ENCODE measurements at places on chromosomes 5 and 9.

- no peak for DNase-seq
These were observed 78.2 kb downstream of the GOLM1 start for GRCh38 chr9:86021166-86021565.

GRCh38 chr9:86971742-86972141 lies 24.4 kb upstream of the GAS1 start:
- no peak for DNase-seq

- no peak for DNase-seq
These were observed 101.1 kb downstream of the PSD2 start for GRCh38 chr5:139896718-139897117.

GRCh38 chr5:66021585-66021984 lies 95.2 kb downstream of the ERBIN start:
- no peak for DNase-seq

DNA sequence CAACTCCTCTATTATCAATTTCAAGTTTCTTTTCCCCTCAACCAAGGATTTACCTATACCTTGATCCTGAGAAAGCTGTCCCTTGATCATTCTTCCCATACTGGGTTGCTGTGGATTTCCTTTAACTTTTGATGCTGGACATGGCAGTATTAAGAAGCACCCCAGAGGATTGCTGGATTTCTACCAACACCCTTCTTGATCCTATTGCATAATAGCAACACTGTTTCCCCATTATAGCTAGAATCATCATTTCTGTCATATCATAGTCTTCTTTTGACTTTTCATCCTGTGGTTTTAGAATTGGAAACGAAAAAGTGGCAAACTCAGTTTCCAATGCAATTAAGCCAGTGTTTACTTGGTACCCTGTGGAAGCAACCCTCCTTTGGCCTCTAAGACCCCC lies 154.9 kb downstream of the ARRDC3 start:
- no peak for DNase-seq

DNA sequence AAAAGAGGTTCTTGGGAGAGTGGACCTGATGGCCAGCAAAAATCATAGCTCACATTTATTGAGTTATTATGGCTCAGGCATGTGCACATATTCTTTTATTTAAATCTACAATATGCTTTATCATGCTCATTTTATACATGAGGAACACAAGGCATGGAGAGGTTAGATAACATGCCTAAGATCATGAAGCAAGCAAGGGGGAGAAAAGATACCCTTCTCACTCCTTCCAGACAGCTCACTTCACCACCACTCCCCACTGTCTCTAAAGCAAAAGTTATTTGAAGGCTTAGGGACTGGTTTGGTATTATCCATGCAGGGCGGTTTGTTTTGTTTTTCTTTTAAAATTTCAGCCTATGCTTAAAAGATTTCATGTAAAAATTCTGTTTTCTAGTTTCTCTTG lies 59.0 kb upstream of the PDE8B start:
- DNase-seq = no peak

- DNase-seq = no peak
These were observed 57.6 kb downstream of the PPP2R2B start for GRCh38 chr5:146820987-146821386.

DNA sequence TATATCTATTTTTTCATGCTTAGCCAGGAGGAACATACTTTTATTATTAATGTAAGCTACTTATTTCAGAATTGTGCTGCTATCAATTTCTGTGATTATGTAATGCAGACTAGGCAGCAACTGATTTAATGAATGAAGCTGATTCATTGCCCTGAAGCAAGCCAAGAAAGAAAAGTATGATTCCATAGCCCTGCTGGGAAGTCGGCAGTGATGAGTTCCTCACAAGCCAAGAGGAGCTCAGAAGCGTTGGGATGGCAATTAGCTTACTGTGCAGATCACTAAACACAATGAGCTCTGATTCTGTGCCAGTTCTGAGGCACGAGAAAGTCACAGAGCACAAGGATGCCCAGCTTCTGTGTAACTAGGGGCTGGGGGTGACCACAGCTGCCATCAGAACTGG lies 254.3 kb upstream of the KLF9 start:
- DNase-seq = no peak

- DNase-seq = no peak
These were observed 27.0 kb downstream of the SPINK5 start for GRCh38 chr5:148090773-148091250.

GRCh38 chr5:35214051-35214450 lies 16.2 kb downstream of the PRLR start:
- DNase-seq = no peak

DNA sequence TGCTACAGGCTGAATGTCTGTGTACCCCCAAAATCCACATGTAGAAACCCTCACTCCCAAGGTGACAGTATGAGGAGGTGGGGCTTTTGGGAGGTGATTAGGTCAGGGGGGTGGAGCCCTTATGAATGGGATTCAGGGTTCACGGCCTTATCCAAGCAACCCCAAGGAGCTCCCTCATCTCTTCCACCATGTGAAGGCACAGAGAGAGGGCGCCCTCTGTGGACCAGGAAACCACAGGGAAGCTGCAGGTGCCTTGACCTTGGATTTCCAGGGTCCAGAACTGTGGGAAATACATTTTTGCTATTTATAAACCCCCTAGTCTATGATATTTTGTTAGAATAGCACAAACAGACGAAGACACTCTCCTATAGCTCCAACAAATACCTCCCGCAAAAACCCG lies 53.6 kb upstream of the IRX2 start:
- DNase-seq = no peak

GRCh38 chr9:88322906-88323566 lies 65.2 kb upstream of the SPIN1 start:
- peak; percentile 20 for DNase-seq

DNA sequence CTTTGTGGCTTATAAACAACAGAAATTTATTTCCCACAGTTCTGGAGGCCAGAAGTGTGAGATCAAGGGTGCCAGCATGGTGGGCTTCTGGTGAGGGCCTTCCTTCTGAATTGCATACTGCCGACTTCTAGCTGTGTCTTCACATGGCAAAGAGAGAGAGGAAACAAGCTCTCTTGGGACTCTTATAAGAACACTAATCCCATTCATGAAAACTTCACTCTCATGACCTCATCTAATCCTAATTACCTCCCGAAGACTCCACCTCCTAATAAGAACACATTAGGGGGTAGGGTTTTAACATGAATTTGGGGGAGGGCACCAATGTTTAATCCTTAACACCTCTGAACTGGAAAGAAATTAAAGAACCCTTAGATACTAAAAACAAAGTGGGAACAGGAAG lies 75.9 kb upstream of the MINAR2 start:
- DNase-seq = no peak

DNA sequence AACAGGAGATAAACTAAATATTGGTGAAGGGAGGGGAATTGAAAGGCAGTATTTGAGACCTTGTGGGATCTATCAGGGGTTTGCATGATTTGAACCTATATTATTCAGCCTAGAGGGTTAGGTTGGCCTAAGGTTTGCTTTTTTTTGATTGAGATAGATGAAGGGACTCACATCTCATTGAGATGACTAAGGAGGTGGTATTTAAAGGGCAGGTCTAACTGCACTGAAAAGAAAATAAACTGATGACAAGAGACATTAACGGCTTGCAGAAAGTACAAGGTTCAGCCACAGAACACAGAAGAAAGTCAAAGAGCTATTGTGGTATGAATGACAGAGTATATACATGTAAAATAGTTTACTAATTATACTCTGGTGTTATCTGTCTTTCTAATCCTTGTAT lies 412.7 kb downstream of the CDH10 start:
- no peak for DNase-seq

GRCh38 chr5:53302529-53302928 lies 177.9 kb upstream of the FST start:
- DNase-seq = no peak

GRCh38 chr9:81465468-81466011 lies 223.8 kb downstream of the TLE1 start:
- no peak for DNase-seq

DNA sequence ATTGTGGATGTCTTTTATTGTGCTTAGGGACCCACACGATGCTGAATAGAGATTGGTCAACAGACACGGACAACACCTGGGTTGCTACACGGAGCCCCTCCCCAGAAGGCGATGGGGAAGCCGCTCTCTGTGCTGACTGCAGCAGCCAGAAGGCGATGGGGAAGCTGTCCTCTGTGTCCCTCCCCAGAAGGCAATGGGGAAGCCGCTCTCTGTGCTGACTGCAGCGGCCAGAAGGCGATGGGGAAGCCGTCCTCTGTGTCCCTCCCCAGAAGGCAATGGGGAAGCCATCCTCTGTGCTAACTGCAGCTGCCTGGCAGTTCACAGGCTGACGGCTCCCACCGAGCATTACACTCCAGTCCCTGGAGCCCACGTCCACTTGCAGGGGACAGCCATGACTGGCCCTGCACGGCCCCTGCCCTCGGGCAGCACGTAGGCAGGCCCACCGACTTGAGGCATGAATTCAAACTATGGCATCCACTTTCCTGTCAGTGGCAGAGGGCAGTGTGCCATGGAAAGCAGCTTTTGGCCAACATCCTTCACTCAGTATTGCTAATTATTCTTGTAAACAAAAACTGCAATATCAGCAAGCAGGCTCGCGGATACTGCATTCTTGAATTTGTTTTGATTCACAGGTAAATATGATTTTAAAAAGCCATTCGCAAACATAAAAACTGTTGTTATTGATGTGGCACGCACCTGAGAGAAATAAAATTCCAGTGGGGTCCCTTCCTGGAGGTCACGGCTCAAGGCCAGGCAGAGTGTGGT lies 48.1 kb upstream of the CLPTM1L start:
- no peak for DNase-seq

GRCh38 chr9:86983620-86984259 lies 36.4 kb upstream of the GAS1 start:
- no peak for DNase-seq

- no peak for DNase-seq
These were observed 49.3 kb downstream of the CCL28 start for GRCh38 chr5:43362725-43363435.

DNA sequence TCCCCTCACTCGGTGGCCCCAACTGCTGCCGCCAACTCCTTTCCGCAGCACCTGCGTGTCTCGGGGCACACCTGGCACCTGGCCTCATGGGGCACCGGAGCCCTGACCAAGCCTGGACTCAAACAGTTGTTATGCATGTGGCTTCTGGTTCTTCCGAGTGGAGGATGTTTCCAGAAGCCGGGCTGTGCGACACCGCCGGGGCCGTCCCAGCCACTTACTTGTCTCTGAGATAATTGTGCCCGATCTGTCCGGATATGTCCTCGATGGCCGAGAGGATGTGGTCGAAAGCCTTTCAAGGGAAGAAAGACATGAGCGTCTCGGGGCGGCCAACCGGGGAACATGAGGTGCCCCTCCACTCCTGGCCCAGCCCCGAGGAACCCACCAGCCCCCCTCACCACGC lies 38.4 kb downstream of the EXOC3 start:
- DNase-seq = no peak

GRCh38 chr9:72718503-72718902 lies 197.1 kb downstream of the TMC1 start:
- DNase-seq = no peak

GRCh38 chr9:70435948-70436347 lies 21.5 kb upstream of the KLF9 start:
- no peak for DNase-seq

GRCh38 chr5:179874536-179875292 lies 16.1 kb upstream of the MRNIP start:
- no peak for DNase-seq

- DNase-seq = no peak
These were observed 563.2 kb downstream of the NR2F1-AS1 start for GRCh38 chr5:93017849-93018248.

DNA sequence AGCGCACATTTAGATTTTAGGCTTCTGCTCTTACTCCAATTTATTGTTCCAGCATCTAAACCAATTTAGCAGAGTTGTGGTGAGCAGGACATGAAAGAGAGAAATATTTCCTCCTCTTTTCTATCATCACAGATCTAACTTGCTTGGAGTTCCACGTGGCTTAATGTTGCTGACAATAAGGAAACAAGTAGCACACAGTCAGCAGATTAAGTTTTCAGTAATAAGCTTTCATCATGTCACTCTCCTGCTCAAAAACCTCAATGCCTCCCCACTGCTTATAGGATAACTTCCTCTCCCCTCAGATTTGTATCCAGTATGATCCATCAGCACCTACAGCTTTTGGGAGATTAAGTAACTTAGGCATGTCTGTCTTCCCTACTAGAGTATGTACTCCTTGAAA lies 10.4 kb upstream of the SSBP2 start:
- DNase-seq = no peak

DNA sequence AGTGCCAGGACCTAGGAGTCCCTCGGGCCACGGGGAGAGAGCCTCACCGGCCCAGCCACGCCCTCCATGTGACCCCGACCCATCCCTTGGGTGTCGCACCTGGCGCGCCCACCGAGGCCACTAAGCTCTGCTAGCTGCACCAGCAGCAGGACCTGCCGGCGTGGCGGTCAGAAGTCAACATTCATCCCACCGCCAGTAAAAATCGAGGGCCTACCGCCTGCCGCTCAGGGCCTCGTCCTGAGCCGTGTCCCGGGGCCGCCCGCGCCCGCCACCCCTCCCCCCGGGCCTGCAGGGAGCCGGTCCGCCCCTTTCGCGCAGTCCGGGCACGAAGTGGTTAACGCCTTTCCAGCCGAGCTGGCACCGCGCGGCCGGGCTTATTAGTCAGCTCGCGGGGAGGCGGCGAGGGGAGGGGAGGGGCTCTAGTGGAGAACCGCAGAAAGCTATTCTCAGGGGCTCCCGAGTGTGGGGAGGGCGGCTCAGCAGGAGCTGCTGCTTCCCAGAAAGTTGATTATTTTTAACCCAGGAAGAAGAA lies 124.4 kb downstream of the C9orf50 start:
- no peak for DNase-seq

- no peak for DNase-seq
These were observed 23.3 kb downstream of the SMIM23 start for GRCh38 chr5:171808951-171809350.

DNA sequence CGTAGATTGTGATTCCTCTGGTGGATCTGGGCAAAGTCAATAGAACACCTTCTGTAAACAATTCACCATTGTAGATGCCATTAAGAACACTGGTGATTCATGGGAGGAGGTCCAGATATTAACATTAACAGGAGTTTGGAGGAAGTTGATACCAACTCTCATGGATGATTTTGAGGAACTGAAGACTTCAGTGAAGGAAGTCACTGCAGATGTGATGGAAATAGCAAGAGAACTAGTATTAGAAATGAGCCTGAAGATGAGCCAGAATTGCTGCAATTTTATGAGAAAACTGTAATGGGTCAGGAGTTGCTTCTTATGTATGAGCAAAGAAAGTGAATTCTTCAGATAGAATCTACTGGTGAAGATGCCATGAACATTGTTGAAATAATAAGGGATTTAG lies 26.9 kb downstream of the TCERG1 start:
- DNase-seq = no peak

DNA sequence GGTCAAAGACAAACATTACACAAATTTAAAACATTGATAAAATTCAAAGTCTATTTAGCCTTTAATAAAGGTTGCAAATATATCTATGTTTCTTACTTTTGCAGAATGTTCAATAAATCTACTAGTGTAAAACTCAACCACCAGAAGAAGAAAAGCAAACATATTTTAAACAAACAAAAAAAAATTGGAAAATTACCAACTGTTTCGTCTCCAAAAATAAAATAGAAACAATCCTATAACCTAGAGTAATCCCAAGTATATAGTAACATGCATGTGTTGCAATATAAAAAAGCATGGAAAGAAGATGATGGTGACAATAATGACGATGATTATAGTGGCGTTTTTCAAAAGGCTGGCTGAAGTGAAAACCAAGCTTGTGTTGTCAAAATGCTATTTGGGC lies 86.0 kb upstream of the PAPPA start:
- DNase-seq = no peak

GRCh38 chr5:115810761-115811160 lies 5.7 kb downstream of the CDO1 start:
- DNase-seq = no peak
